ENCODE measurements at places on chromosomes 1 and 21.

DNA sequence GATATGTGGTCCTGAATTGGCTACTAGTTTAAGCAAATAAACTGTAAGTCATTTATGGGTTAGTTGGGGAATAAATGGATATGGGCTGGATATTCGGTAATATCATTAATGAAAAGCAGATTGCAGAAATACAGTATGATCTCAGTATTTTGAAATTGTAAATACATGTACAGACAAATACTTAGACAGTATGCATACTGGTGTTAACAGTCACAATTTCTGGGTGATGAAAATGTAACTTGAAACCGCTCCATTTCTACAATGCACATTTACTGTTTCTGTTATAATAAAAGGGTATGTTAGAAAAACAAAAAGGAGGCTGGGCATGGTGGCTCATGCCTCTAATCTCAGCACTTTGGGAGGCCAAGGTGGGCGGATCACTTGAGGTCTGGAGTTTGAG is 28.0 kb downstream of the BLZF1 start:
- no peak for DNase-seq

- DNase-seq = no peak
Observed at GRCh38 chr1:184828369-184828717, 73.7 kb upstream of the EDEM3 start.

GRCh38 chr1:86271046-86271445 is 114.5 kb upstream of the COL24A1 start:
- no peak for DNase-seq

DNA sequence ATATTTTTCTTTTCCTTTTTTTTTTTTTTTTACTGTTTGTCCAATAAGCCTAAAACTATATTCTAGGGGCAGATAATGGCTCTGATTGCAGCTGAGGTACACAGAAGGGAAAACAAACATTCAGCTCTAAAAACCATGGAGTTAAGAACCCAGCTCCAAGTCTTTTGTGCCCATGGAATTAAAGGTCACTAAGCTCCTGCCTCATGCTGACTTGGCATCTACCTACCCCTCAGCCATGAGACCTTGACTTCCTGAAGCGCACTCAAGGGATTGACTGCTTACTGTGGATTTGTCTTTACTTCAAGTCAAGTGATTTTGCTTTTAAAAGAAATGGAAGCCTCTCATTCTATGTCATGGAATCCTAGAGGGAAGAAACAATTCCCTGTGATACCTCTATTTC is 192.3 kb downstream of the AMY1C start:
- DNase-seq = no peak

- no peak for DNase-seq
Observed at GRCh38 chr1:43908858-43909257, 24.7 kb upstream of the ARTN start.

GRCh38 chr1:22665752-22666151 is 12.7 kb downstream of the C1QB start:
- no peak for DNase-seq

GRCh38 chr1:218164111-218164929 is 120.8 kb upstream of the RRP15 start:
- DNase-seq = peak; percentile 3

DNA sequence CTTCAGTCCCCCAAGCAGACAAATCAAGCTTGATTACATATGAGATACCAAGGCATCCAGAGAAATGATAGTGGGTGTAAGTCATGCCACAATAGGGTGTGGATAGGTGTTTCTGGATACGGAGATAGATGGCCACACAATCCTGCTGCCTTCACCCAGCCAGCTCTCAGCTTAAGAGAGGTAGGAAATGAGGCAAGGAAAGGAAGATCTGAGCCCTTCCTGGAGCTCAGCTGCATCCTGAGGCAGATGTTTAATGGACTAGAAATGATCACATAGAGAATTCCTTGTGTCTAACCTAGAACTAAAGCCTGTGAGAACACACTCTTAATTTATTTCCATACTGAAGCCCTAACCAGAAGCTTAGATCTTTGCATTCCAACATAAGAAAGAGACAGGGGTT is 210.3 kb downstream of the ST6GALNAC3 start:
- no peak for DNase-seq

DNA sequence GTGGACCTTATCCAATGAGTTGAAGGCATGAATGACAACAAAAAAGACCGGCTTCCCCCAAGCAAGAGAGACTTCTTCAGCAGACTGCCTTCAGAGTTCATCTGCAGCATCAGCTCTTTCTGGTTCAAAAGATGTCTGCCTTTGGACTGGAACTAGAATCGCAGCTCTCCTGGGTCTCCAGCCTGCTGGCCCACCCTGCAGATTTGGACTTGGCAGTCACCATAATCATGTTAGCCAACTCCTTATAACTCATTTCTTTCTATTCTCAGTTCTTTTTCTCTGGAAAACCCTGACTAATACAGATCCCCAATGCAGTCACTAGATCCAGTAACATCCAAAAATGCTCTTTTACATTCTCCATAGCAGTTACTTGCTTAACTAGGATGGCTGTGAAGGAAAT is 89.2 kb upstream of the MARK1 start:
- DNase-seq = no peak

Data from GM12865 (cell line).